ENCODE measurements at places on chromosomes 2 and 18. TPM values are rescaled to one million over a fixed set of nuclear protein-coding genes. Genes with fewer than 3 reads are reported as not detected.

- H3K36me3 ChIP-seq, result no peaks in the 10 kb centered on the region
- no peak for DNase-seq
These were observed 47.2 kb downstream of the ZAP70 start for GRCh38 chr2:97760480-97761049.

MAL gene
- 0.29 TPM for total RNA-seq

FBLN7 gene
- total RNA-seq, result 11.8 TPM

STK16 gene
- total RNA-seq, result 15.3 TPM

DNA sequence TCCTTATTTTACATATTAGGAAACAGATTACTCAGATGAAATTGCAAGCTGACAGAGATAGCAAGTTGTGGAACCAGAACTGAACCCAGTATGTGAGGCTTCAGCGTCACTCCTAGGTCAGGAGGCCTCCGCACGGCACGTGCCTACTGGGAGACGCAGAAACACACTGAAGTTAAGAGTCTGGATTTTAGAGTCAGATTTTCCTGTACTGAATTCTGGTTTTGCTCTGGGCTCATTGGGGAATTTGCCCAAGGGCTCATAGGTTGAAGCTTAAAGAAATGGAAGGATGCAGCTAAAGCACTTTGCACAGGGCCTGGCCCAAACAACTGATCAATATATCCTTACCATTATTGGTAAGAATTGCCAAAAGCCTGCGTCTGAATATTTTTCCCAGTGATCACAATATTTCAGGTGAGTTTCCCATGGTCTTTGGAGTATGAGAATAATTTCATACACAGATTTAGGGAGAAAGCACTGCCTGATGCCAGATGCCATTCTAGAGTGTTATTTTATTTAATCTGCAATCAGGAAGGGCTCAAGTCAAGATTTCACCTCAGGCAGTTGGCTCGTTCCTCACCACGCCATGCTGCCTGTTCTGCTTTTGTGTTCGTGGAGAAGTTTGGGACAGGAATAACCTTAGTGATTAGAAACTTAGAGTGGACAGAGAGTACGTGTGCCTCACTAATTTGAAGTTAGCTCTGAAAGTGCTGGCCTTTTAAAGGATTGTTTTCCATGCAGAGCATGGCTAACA, 331.9 kb downstream of the MYCN start:
- H3K36me3 ChIP-seq, result no peaks in the 10 kb centered on the region
- H3K27ac ChIP-seq, result no peak overlapping the region
- DNase-seq, result no peak
- H3K27me3 ChIP-seq, result no peaks in the 10 kb centered on the region

DNA sequence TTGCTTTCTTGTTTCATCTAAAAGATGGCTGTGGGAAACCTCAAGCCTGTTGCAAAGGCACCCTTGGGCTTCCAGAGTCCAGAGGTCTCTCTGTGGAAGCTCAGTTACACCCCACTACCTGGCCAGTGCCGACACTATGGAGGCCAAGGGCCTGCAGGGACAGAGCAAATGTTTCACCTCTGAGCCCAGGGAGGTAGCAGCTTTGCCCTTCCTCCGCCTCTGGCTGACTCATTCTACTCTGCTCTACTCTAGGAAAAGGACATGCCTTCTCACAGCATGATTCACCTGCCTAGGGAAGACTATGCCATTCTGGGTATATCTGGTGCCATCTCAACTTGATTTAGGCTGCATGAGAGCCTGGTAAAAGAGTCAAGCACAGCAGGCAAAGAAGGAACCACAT, 12.2 kb downstream of the MYOM1 start:
- H3K27me3 ChIP-seq, result no peaks in the 10 kb centered on the region
- no peak overlapping the region for H3K27ac ChIP-seq
- H3K4me3 ChIP-seq, result no peak overlapping the region
- no peaks in the 10 kb centered on the region for H3K4me1 ChIP-seq
- DNase-seq, result no peak

DNA sequence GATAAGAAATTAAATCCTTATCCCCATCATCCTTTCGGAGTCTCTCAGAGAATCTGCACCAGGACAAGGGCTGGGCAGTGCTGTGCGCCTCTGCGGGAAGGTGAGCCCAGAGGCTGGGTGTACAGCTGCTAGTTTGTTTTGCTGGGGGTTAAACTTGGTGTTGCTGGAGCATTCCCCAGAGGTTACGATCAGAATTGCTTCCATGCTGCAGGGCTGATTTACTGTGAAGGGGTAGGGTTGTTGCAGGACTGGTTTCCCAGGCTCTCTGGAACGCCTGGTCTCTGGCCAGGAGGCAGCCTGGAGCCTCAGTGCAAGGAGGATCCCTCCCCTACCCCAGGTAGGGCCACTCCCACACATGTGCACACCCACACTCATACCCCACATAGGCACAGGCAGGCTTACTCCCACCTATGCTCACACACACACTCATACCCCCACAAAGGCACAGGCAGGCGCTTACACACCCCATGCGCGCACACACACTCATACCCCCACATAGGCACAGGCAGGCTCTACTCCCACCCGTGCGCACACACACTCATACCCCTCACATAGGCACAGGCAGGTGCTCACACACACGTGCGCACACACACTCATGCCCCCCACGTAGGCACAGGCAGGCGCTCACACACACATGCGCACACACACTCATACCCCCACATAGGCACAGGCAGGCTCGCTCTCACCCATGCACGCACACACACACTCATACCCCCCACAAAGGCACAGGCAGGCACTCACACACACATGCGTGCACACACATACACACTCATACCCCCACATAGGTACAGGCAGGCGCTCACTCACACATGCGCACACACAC, 11.3 kb downstream of the CNNM4 start:
- H3K27me3 ChIP-seq, result no peaks in the 10 kb centered on the region
- H3K4me1 ChIP-seq, result no peaks in the 10 kb centered on the region
- no peak for DNase-seq
- H3K4me3 ChIP-seq, result no peak overlapping the region
- no peaks in the 10 kb centered on the region for H3K36me3 ChIP-seq

DNA sequence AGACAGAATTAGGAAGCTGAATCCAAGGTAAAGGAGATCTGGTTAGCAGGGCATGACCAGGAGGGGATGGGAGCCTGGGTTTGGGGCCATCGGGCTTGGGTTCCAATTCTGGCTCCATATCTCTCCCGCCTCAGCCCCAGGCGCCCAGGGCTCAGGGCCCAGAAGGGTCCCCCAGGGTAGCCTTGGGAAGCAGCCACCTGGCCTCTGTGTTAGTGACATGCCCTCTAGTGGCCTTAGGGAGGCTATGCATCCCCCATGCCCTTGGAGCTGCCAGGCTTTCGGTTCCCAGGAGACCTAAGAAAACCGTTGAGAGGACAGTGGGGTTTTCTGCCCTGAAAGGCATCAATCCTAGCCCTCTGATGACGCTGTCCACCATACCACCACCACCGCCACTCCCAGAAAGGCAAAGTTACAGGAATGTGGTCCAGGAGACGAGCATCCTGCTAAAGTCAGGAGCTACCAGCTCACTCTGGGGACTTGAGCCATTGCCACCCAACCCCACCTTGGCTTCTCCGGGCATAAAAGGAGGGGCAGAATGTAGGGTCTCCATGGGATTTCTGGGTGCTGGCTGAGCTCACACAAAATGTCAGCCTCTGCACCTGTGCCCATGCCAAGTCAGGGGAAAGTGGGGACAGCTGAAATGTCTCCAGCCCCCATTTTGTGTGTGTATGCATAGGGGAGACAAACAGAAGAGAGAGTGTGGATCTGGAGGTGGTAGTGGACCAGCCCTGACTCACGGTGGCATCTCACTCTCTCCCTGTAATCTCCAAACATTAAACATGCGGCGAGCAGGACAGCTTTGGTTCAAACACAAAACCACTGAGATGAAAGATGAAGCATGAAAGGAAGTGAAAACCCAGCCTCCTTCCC, 56.5 kb downstream of the EMX1 start:
- H3K27ac ChIP-seq, result no peak overlapping the region
- H3K4me3 ChIP-seq, result no peak overlapping the region
- no peaks in the 10 kb centered on the region for H3K27me3 ChIP-seq
- no peaks in the 10 kb centered on the region for H3K36me3 ChIP-seq
- H3K4me1 ChIP-seq, result no peaks in the 10 kb centered on the region
- DNase-seq, result no peak

MC4R gene
- not detected for total RNA-seq

- no peak for DNase-seq
- no peak overlapping the region for H3K27ac ChIP-seq
- H3K36me3 ChIP-seq, result no peaks in the 10 kb centered on the region
- no peaks in the 10 kb centered on the region for H3K27me3 ChIP-seq
- H3K4me1 ChIP-seq, result no peaks in the 10 kb centered on the region
These were observed 190.7 kb upstream of the CCDC68 start for GRCh38 chr18:55149994-55150393.

ADAM23 gene
- total RNA-seq, result 11.9 TPM

DNA sequence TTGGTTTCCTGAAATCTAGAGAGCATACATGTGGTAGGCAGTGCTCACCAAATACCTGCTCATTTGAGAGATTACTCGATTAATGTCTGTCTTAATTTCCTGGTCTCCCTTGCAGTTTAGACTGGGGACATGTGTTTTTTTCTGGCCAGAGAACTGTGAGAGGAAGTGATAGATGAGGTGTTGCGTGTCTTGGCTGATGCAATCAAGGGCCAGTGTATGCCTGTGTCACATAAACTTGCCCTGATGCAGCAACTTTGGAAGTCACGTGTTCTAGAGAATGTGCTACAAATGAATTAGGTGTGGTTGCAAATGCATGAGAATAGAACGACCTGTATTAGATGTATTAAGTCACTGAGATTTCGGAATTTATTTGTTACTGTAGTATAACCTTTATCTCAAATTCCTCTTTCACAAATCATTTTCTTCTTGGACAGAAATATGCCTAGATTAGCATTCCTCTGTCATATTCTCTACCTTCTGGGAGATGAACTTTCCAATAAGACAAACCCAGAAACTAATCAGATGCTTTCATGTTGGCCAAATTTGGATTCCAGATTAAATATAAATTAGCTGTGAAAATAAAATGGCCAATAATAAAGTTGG, 9.9 kb upstream of the IL1A start:
- no peaks in the 10 kb centered on the region for H3K27me3 ChIP-seq
- H3K4me1 ChIP-seq, result no peaks in the 10 kb centered on the region
- no peak overlapping the region for H3K4me3 ChIP-seq
- H3K36me3 ChIP-seq, result no peaks in the 10 kb centered on the region
- DNase-seq, result no peak
- no peak overlapping the region for H3K27ac ChIP-seq

DNA sequence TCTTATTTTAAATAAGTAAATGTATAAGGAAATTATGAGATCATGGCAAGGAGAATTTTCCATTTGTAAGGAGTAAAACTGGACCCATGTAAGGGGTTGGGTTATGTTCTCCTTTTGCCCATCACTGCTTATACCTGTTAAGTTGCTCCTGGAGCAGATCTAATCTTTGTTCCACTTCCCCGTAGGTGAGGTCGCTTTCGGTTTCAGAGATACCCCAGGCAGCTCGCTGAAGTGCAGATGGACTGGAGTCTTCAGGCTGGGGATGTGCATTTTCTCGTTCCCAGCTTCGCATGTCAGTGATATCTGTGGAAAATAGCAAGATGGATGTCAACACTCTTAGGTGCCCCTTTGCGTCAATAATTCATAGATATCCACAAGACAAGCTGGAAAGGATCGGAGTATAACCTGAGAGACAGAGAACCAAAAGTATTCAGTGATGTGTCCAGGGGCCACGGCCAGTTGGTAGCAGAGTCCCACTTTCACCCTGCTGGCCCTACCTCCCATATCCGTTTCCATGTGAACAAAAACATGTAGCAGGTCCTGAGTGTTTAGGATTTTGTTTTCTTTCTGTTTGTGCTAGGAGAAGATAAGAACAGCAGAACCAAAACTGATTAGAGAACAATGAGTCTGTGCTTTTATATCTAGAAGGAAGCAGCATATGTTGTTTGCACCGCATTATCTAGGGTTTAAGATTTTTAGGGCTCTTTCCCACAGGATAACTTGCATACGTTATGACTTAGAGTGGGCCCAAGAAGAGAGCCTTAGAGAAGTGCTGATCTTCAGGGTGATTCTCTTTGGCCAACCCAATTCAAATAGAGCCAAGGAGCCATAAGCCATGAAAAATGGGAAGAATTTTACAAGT, 36.0 kb downstream of the GCA start:
- H3K4me3 ChIP-seq, result no peak overlapping the region
- DNase-seq, result no peak
- H3K36me3 ChIP-seq, result no peaks in the 10 kb centered on the region
- no peaks in the 10 kb centered on the region for H3K27me3 ChIP-seq
- H3K27ac ChIP-seq, result no peak overlapping the region
- H3K4me1 ChIP-seq, result no peaks in the 10 kb centered on the region

DNA sequence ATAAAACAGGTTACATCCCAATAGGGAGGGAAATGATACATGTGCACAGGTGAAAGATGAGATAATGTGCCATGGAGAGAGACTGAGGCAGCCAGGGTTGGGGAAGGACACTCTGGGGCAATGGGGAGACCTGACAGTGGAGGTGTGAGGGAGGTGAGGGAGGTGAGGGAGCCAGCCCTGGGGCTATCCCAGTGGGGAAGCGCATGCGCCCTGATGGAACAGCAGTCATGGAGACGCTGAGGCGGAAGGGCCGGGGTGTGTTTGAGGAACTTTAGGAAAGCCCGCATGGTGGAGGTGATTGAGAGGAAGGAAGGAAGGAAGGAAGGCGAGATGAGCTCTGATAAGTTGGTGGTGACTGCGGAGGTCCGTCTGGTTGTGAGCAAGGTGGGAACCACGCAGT, 66.5 kb downstream of the CABLES1 start:
- no peaks in the 10 kb centered on the region for H3K27me3 ChIP-seq
- no peak overlapping the region for H3K4me3 ChIP-seq
- no peak overlapping the region for H3K27ac ChIP-seq
- no peaks in the 10 kb centered on the region for H3K36me3 ChIP-seq
- no peak for DNase-seq

DNA sequence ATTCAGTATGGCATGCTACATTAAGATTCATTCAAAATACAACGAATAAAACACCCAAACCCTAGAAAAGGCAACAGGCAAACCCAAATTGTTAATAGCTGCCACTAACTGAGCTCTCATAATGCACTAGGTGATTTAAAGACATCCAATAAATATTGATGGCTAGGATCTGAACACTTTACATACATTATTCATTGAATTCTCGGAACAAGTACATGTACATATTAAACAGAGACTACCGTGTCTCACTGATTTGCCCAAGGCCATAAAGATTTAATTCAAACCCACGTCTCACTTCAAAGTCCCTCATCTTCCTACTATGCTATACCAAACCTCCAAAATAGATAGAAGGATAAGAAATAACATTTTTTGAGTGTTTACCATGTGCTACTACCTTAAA, 42.1 kb downstream of the THOC1 start:
- H3K27ac ChIP-seq, result no peak overlapping the region
- no peaks in the 10 kb centered on the region for H3K27me3 ChIP-seq

Data from uterus (tissue), 4 donors.